ENCODE measurements at places on chromosomes 6 and 20. TPM values are rescaled to one million over a fixed set of nuclear protein-coding genes. Genes with fewer than 3 reads are reported as not detected.

The TSBP1 gene
- not detected for total RNA-seq

The PLN gene
- total RNA-seq, result not detected

The MEI4 gene
- total RNA-seq, result not detected

The PPIL6 gene
- 4.3 TPM for total RNA-seq

The GNMT gene
- total RNA-seq, result not detected

The MCHR2 gene
- total RNA-seq, result not detected

The SLC22A1 gene
- 1.5 TPM for total RNA-seq

The SLC17A2 gene
- total RNA-seq, result not detected

The CST2 gene
- total RNA-seq, result not detected

The NHLRC1 gene
- total RNA-seq, result 2.0 TPM

The TRIM10 gene
- not detected for total RNA-seq

Data from subcutaneous preadipocyte (primary cell).